Activated T-cell treated with anti-CD3 and anti-CD28 coated beads, Interleukin-2, amount 50 U/mL, for 72 hours (primary cell): ENCODE measurements at places on chromosomes 13 and 19. TPM values are rescaled to one million over a fixed set of nuclear protein-coding genes. Genes with fewer than 3 reads are reported as not detected.

DNA sequence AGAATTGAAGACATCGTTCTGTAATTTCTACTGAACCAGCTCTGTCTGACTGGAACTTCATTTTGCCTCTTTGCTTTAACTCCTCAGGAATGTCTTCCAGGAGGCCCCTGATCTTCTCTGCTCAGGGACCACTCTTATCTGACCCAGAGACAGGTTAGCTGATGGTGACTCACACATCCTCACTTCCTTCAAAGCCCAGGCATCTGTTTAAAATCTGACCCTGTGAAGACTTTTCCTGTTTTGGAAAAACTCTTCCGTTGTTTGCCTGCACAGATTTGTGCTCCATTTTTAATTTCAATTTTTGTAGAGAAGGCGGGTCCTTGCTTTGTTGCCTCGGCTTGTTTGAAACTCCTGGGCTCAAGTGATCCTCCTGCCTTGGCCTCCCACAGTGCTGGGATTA is 1.6 kb downstream of the ARL11 start:
- no peaks in the 10 kb centered on the region for H3K27me3 ChIP-seq
- no peak overlapping the region for H3K27ac ChIP-seq
- no peaks in the 10 kb centered on the region for H3K36me3 ChIP-seq

DNA sequence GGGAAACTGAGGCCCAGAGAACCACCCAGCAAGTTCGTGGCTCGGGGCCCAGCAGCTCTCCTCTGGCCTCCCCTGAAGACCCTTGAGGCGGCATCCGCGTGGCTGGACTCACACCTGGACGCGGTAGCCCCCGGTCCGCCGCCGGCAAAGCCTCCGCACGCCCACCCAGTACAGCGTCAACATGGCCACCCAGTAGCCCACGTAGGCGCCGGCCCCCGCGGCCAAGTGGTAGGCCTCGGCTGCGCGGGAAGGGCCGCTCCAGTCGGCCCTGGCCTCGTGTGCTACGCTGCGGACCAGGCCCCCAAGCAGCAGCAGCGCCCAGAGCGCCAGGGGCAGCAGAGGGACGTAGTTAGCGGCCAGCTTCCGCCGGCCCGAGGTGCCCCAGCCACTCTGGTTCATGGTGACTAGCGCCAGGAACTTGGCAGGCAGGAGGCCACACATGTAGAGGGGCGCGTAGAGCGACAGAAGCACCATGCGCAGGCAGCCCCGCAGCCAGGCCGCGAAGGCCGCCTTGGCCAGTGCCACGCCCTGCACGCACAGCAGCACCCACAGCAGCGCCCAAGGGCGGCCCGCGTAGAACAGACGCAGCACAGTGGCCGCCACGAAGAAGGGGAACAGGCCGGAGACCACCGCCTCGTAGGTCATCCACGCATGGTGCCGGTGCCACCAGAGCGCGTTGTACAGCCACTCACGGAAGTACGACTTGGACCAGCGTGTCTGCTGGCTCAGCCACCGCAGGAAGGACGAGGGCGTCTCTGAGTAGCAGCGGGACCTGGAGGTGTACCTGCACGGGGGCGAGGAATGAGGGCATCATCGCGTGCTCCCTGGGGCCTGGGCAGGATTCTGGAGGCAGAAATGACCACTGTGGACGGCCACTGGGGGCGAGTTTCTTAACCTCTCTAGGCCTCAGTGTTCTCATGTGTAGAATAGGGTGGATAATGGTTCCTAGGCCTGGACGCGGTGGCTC is 10.2 kb downstream of the HAS1 start:
- peaks cover 28% of the 10 kb centered on the region for H3K27me3 ChIP-seq
- H3K27ac ChIP-seq, result no peak overlapping the region
- peaks cover 2% of the 10 kb centered on the region for H3K36me3 ChIP-seq
- no peak for DNase-seq

- no peak for DNase-seq
- H3K4me1 ChIP-seq, result peaks cover 20% of the 10 kb centered on the region
- H3K27ac ChIP-seq, result peak overlapping the region; percentile 74
- no peak overlapping the region for H3K4me3 ChIP-seq
Observed at GRCh38 chr19:49613374-49613773, 22.4 kb downstream of the PRR12 start.

DNA sequence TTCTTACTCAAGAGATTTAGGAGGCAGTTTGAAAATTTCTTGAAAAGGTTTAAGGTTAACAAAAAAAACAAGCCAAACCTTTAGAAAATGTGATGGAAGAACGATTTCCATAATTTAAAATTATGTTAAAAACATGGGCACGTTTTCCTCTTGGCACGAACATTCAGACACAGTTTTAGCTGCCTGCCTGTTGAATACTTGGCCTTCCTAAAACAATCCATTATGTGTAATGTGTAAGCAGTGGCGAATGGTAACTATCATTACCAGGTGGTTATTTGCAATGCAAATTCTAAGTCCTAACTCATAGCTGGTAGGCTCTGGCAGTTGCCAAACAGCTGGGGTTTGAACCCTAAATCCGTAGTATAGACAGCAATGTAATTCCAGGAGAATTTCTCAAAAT is 1425.7 kb upstream of the SLC10A2 start:
- no peaks in the 10 kb centered on the region for H3K4me1 ChIP-seq
- no peak for DNase-seq
- H3K36me3 ChIP-seq, result no peaks in the 10 kb centered on the region
- no peak overlapping the region for H3K4me3 ChIP-seq
- H3K27ac ChIP-seq, result no peak overlapping the region

DNA sequence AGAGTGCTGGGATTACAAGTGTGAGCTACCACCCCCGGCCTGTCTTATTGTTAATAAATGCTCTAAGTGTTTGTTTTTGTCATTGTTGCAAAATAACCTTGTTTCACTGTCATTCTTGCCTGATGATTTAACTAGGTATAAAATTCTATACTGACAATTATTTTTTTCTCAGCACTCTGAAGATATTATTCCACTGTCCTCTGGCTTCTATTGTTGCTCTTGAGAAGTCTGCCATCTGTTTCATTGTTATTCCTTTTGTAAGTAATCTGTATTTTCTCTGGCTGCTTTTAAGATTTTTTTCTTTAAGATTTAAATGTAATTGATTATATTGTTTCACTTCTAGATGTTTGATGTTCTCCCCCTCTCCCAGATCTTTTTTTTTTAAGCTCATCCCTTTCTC is 17.6 kb downstream of the ZNF420 start:
- no peak for DNase-seq
- no peak overlapping the region for H3K4me3 ChIP-seq
- no peaks in the 10 kb centered on the region for H3K27me3 ChIP-seq
- peaks cover 44% of the 10 kb centered on the region for H3K36me3 ChIP-seq
- H3K4me1 ChIP-seq, result no peaks in the 10 kb centered on the region

- peaks cover 10% of the 10 kb centered on the region for H3K36me3 ChIP-seq
- no peaks in the 10 kb centered on the region for H3K27me3 ChIP-seq
- no peaks in the 10 kb centered on the region for H3K4me1 ChIP-seq
- no peak for DNase-seq
Observed at GRCh38 chr13:112855859-112856258, 113.2 kb upstream of the MCF2L start.

DNA sequence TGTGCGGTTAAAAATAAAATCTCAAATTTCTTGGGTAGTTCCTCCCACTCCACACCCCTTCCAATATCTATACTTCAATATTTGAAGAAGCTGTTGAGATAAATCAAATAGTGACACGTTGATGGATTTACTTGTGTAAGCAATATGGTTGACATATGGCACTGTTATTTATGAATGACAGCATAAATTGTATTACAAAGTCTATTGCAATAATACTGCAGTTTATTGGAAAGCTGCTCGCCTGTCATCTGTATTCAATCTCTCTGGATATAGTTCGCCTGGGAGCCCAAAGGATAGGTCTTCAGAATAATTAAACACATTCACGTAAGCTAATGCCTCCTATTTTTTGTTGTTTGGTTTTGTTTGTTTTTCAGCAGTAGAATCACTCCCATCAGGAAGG is 5.0 kb upstream of the ZIC5 start:
- H3K4me1 ChIP-seq, result peaks cover 13% of the 10 kb centered on the region
- DNase-seq, result no peak
- no peak overlapping the region for H3K27ac ChIP-seq
- H3K27me3 ChIP-seq, result peaks cover 76% of the 10 kb centered on the region
- no peak overlapping the region for H3K4me3 ChIP-seq

GRCh38 chr13:80586356-80586755 is 245.4 kb upstream of the SPRY2 start:
- no peaks in the 10 kb centered on the region for H3K36me3 ChIP-seq
- H3K4me3 ChIP-seq, result no peak overlapping the region
- H3K4me1 ChIP-seq, result no peaks in the 10 kb centered on the region
- no peak for DNase-seq
- H3K27ac ChIP-seq, result no peak overlapping the region
- H3K27me3 ChIP-seq, result no peaks in the 10 kb centered on the region

DNA sequence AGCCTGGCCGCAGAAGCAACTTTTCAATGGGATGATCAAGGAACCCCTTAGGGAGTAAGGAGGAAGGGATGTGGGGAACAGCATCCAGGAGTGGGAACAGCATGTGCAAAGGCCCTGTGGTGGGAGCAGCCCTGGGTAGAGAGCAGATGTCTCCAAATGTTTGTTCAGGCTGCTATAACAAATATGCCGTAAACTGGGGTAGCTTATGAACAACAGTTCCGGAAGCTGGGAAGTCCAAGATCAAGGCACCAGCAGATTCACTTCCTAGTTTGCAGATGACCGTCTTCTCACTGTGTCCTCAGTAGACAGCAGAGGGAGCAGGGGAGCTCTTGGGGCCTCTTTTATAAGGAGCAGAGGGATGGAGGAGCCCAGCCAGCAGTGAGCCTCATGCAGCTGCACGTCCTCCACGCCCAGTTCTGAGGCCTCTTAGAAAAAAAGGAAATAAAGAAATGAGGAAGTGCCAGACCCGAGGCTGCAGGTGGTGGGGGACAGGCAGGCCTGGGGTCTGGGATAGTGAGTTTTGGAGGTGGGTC is 4.2 kb upstream of the LRRC25 start:
- no peaks in the 10 kb centered on the region for H3K36me3 ChIP-seq
- DNase-seq, result no peak
- H3K4me3 ChIP-seq, result no peak overlapping the region
- H3K27ac ChIP-seq, result no peak overlapping the region

DNA sequence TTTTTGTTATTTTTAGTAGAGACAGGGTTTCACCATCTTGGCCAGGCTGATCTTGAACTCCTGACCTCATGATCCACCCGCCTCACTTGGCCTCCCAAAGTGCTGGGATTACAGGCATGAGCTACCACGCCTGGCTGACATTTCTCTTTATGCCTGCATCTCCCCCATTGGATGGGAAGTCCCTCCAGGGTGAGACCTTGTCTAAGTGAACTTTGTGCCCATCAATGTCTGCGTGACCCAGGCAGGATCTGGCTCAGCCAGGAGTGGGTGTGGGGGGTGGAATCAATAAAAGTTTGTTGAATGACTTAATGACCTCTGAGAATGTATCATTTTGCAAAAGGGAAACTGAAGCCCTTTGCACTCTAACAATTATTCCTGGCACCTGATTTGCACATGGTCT is 1.8 kb upstream of the ARRDC5 start:
- no peaks in the 10 kb centered on the region for H3K36me3 ChIP-seq
- H3K27ac ChIP-seq, result no peak overlapping the region
- peaks cover 11% of the 10 kb centered on the region for H3K4me1 ChIP-seq
- no peak overlapping the region for H3K4me3 ChIP-seq

- no peak for DNase-seq
- no peaks in the 10 kb centered on the region for H3K4me1 ChIP-seq
- H3K27ac ChIP-seq, result no peak overlapping the region
Observed at GRCh38 chr13:35771898-35772297, 295.4 kb upstream of the MAB21L1 start.

DNA sequence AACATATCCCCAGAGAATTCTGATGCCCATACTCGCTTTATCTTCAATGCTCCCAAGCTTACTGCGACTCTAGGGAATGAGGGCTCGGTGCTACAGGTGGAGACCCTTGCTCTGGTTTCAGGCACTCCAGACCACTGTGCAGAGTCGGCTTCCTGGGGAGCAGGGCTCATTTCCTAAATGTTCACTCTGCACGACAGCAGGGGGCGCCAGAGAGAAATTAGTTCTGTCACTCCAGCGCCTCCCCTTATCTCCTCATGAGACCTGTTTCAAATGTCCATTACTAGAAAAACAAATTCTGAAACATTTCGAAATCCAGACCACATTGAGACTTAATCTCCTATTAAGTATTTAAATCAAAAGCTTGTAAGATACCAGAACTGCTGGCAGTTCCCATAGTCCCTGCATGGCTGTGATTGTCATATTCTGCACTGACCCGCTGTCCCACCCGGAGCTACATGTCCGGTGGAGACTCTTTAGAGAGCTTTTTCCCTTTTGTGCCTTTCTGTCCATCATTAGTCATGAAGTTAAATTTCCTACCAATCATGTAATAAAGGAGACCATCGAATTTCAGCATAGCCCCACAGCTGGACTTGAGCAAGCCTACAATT is 22.4 kb downstream of the EPSTI1 start:
- H3K36me3 ChIP-seq, result no peaks in the 10 kb centered on the region
- DNase-seq, result peak; percentile 83
- H3K27ac ChIP-seq, result no peak overlapping the region
- peaks cover 26% of the 10 kb centered on the region for H3K4me1 ChIP-seq
- no peaks in the 10 kb centered on the region for H3K27me3 ChIP-seq

- H3K4me3 ChIP-seq, result peak overlapping the region; percentile 94
- H3K27me3 ChIP-seq, result no peaks in the 10 kb centered on the region
- peaks cover 20% of the 10 kb centered on the region for H3K4me1 ChIP-seq
- H3K27ac ChIP-seq, result no peak overlapping the region
- H3K36me3 ChIP-seq, result peaks cover 4% of the 10 kb centered on the region
- no peak for DNase-seq
Observed at GRCh38 chr19:7533281-7533885, 2.1 kb upstream of the PNPLA6 start.

DNA sequence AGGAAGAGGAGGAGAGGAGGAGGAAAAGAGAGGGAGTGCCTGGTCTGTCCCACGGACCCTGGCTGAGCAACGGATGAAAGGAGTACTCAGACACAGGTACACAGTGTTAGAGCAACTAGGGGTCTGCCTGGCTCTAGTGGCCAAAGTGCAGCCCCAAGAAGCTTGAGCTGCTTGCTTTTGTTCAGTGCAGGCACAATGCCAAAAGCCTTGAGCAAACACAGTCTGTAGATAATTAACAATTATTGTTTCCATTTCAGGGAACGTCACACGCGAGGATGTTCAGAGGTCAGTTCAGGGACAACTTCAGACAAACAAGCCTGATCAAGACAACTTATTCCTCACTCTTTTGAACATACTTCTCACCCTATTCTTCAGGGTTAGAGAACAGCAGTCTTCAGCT is 32.2 kb upstream of the ZNF726 start:
- no peak for DNase-seq
- H3K4me3 ChIP-seq, result no peak overlapping the region
- H3K4me1 ChIP-seq, result no peaks in the 10 kb centered on the region
- H3K27me3 ChIP-seq, result peaks cover 30% of the 10 kb centered on the region
- H3K36me3 ChIP-seq, result peaks cover 4% of the 10 kb centered on the region
- no peak overlapping the region for H3K27ac ChIP-seq

GRCh38 chr13:61975001-61975400 is 559.4 kb upstream of the PCDH20 start:
- H3K4me3 ChIP-seq, result no peak overlapping the region
- DNase-seq, result no peak
- no peak overlapping the region for H3K27ac ChIP-seq

Gene TUBB4A
- total RNA-seq, result 8.7 TPM

Gene DNAJB1
- 62.5 TPM for total RNA-seq

Gene MAG
- 0.83 TPM for total RNA-seq

Gene NLRP7
- not detected for total RNA-seq

Gene INSL3
- total RNA-seq, result 6.8 TPM

Gene CFAP97D2
- 0.36 TPM for total RNA-seq

Gene ZNF285
- 2.2 TPM for total RNA-seq

Gene CEACAM1
- 8.2 TPM for total RNA-seq
